ENCODE measurements at places on chromosomes 1 and 21. TPM values are rescaled to one million over a fixed set of nuclear protein-coding genes. Genes with fewer than 3 reads are reported as not detected.

CENPL gene
- 16.0 TPM for total RNA-seq

ANKRD65 gene
- 2.0 TPM for total RNA-seq

IFI44L gene
- total RNA-seq = 2.1 TPM

SERPINC1 gene
- under 0.01 TPM for total RNA-seq

ACTL8 gene
- not detected for total RNA-seq
